ENCODE measurements at places on chromosomes 3 and 15.

DNA sequence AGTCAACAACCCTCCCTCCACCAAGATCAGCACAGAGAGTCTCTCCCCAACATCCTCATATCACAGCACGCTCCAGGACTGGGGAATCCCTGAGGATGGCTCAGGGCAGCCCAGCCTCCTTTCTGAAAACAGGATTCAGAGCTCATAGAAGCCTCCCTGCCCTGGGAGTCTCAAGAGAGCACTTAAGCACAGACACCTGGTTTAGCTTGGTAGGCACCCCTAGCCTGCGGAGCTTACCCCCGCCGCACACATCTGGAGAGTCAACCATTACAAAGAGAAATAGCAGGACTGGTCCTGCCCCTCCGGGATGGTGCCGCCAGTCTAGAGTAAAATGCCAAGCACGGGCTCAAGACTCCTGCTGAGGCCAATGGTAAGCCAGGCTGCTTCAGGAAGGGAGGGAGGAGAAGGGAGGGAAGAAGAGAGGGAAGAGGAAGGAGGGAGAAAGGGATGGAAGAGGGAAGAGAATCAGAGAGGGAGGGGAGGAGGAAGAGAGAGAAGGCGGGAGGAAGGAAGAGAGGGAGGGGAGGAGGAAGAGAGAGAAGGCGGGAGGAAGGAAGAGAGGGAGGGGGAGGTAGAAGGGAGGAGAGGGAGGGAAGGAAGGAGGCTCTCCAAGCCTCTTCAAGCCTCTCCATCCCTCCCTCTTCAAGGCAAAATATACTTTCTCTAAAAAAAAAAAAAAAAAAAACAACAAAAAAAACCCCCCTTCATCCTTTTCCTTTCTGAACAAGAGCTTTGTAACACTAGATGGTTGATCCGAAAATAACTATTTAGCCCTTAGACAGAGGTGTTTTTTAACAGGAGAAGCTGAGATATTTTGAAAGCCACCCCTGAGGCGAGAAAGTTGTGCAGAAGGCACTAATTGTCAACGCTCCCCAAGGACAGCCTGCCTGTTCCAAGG, 278.6 kb upstream of the TLE3 start:
- DNase-seq: no peak

GRCh38 chr3:14438262-14438661, 35.9 kb downstream of the SLC6A6 start:
- DNase-seq: no peak

GRCh38 chr15:40340740-40341400, at the start of gene CCDC9B:
TSS of gene CCDC9B (minus strand) at chr15:40340939. CDS start at chr15:40340819, 120 bp downstream.
- DNase-seq: no peak

DNA sequence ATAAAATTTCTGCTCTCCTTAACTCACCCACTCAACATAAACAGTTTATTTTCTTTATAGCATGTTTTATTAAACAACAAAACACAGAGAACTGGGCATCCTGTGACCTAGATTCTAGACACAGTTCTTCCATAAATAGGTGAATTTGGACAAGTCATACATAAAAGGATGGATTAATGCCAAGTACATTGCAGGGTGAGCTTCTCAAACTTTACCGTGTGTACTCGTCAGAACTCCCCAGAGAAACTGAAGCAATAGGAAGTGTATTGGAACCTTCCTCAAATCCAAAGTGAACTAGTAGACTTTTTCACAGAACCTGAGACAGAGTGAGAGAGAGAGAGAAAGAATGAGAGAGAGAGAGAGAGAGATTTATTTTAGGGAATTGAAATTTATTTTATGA, 139.7 kb downstream of the CD47 start:
- no peak for DNase-seq

- no peak for DNase-seq
Measured at GRCh38 chr3:141898908-141899307, 22.5 kb downstream of the ATP1B3 start.

- no peak for DNase-seq
Measured at GRCh38 chr15:65286069-65286703, 497 bp downstream of the PARP16 start.

DNA sequence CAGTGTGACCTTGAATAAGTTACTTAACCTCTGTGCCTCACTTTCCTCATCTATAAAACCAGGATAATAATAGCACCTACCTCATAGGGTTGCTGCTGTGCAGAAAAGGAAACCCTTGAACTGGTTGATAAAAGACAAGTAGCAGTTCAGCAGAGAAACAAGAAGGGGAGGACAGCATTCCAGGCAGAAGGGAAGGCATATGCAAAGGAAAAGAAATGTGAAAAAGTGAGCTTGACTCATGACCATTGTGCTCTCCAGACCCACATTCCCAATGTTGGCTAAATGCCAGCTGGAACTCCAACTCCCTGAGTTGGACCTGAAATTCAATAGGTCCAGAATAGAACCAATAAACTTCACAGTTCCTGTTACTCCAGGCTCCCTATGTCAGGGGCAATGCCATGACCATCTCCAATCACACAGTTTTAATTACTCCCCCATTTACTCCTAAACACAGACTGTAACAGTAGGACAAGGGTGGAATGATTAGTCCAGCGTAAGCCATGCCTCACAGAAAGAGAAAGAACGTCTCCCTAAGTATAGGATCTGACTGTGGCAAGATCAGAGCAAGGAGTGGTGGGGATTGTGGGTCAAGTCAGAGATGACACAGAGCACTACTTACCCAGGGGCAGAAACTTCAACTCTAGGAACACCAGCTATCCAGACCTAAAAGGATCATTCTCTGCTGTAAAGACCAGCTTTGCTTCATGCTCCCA, 26.9 kb downstream of the PRKAR2A start:
- DNase-seq: no peak

DNA sequence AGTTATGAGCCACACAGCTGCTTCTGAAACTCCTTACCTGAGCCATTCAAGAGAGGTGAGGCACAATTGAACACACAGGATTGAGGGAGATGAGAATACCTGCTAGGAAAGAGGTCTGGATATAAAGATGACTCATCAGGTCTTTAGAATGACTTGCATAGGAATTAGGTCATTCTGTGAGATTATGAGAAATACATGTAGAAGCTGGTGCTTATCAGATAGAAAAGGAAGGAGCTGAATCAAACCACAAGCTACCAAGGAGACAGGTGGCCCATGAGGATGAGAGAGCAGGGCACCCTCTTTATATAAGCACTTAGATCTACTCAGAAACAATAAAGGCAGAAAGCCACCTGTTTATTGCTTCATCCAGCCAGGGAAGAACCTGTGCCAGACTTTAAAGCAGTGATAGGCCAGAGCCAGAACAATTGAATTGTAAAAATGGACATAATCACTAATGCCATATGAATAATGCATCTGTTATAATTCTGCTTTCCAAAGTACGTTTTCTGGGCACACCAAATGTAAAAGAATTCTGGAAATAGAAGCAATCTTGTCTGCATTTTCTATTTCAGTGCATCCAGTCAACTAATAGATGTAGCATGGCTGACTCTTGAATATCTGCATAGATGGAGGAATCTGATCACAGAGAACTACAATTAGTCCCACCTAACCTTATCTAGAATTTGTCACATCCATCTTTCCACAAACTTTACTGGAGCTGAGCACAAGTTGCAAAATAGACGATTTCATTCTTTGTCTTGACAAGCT, 74.9 kb downstream of the PIK3R4 start:
- no peak for DNase-seq

DNA sequence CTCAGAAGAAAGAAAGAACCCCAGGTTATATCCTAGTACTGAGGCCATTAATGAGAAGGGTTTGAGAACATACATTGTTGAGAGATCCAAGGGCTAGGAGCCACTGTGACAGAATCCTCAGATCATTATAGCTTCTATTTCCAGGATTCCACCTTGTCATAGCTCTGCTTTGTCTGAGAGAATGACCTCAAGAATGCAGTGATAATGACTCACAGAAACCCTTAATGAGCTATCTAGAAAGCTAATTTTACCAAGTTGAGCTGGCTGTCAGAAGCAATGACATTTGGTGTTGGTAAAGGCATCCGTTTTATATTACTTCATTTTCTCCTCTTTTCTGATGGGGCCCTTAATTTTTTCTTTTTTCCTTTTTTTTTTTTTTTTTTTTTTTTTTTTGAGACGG, 10.9 kb downstream of the TRIP4 start:
- DNase-seq: no peak

- DNase-seq: no peak
Measured at GRCh38 chr3:117603097-117603496, 893.5 kb downstream of the TUSC7 start.

- DNase-seq: no peak
Measured at GRCh38 chr15:44781128-44781810, 44.9 kb downstream of the TRIM69 start.

DNA sequence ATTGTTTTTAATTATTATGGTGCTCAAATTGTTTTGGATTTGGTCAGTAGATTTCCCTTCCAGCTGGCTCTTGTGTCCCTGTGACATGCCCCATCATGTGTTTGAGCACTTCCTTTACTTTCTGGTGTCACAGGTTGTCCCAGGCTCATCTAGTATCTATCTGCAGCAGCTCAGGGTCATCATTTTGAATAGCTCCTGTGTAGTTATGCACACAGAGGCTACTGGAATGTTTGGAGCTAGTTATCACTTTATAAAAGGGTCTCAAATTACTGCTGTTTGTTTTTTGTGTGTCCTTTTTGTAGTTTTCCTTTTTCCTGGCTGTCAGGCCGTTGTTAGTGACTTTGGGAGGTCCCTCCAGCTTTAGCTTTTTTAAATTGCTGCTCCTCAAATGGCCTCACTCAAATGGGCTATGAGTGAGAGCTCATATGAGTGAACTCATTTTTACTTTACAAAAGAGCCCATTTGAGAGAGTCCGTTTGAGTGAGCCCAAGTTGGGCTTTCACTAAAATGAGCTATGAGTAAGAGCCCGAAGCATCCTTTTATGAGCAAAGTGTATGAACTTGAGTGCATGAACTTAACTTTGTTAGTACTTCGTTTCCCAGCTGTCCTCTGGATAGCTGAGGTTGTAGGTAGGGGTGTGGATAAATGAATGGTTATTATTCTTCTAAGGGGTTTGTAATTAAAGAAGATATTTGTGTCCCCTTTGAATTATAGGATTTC, 43.8 kb downstream of the SQOR start:
- DNase-seq: no peak

- DNase-seq: no peak
Measured at GRCh38 chr3:155404486-155404885, 111.0 kb upstream of the STRIT1 start.

DNA sequence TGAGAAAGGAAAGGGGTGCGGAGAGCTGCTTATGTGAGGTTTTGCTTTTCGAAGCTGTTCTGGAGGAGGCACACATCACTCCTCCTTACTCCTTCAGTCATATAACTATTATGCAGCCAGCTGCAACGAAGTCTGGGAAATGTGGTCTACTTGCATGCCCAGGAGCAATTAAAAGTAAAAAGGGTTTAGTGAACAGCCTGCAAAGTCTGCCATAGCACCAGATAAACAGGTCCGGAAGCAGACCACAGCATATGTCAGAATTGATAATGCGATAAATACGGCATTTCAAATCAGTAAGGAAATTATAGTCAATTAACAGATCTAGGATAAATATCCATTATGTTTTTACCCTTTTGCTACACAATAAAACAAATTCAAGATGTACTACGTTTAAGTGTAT, 99.5 kb downstream of the POLR2M start:
- DNase-seq: no peak

- DNase-seq: no peak
Measured at GRCh38 chr3:116413319-116413718, 32.0 kb downstream of the LSAMP start.

GRCh38 chr3:112550859-112551258, 10.9 kb downstream of the ATG3 start:
- no peak for DNase-seq

DNA sequence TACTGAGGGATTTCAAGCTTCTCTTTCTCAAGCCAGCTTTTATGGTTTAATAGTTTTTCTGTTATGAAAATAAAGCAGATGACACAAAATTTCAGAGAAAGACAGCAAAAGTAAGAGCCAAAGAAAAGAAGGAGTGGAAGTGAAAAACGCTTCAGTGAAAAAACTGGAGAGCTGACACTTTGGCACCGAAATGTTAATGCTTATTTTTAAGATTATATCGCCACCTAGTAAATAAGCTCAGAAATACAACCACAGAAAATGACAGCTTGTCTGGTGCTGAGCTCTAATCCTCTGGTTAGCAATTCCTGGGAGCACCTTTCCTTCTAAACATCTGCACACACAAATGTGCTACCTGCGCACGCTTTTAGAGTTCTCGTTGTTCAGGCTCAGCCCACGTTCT, 101.6 kb downstream of the ZPLD1 start:
- peak; percentile 13 for DNase-seq

DNA sequence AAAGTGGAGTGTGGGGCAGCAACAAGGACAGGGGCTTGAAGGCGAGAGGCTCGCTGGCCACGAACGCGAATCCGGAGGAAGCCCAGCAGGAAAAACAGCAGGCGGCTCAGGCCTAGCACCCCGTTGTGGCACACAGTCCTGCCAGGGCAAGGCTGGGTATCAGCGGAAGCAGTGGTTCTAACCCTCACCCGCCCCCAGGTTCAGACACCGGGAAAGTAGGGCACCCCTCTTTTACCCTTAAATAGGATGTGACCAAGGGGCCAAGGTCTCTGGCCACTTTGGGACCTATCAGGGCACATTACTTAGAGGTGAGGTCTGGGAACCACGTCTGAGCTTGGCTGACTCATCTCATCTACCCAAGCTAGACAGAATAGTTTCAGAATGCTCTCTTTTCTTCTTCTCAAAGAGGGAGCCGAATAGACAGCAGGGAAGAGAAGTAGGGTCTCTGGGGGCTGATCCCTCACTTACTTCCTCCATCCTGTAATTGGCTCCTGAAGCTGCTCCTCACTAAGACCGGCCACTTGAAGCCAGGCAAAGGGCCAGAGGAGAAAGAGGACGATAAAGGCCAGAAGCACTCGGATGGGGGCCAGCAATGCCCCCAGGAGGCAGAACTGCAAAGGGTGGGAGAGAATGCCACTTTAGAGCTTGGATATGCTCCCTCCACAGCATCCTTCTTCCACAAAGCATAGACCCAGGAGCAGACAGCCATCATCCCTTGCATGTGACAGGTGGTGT, 1.7 kb downstream of the LPCAT4 start:
- no peak for DNase-seq

Data from epithelial cell of proximal tubule (primary cell).